ENCODE measurements at places on chromosomes 5 and 9.

- DNase-seq: no peak
Measured at GRCh38 chr9:98781588-98782383, 14.6 kb downstream of the ANKS6 start.

DNA sequence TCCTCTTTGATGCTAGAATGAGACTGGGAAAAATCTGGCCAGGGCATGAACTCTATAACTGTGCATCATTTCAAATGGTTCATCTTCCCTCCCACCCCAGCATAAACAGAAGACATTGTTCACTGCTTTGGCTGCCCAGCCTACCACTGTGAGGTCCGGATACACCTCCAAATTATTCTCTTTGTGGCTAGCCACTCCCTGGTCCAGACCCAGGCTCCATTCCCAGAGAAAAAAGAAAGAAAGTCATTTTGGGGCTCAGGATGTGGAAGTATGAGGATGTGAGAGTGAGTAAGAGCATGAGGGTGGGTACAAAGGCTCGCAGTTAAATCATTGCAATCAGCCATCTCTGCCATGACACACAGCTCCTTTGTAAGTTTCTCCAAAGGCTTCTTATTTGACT lies 559.2 kb downstream of the PSAT1 start:
- no peak for DNase-seq

DNA sequence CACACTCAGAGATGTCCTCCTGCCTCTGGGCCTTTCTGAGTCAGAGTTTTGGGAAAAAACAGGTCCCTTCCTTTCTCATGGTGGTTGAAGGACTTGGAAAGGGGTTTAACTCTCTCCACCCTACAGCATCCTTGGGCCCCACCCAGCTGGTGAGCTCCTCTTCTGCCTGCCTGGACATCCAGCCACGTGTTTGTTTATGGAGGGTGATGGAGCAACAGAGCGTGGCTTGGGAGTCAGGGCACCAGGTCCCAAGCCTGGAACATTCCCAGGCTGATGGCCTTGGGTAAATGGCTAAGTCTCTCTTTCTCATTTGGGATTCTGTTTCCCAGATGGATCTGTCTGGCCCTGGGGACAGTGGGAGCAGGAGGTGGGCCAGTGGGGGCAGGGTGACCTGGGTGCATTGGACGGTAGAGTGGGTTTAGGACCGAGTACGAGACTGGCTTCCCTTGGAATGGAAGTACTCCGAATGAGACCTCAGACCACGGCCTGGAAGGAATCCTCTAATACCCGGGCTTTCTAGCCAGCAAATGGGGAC lies 141.1 kb upstream of the IRX2 start:
- no peak for DNase-seq

- DNase-seq: no peak
Measured at GRCh38 chr5:52735139-52735538, 52.6 kb upstream of the ITGA1 start.

- no peak for DNase-seq
Measured at GRCh38 chr9:89008055-89008743, 16.9 kb downstream of the S1PR3 start.

DNA sequence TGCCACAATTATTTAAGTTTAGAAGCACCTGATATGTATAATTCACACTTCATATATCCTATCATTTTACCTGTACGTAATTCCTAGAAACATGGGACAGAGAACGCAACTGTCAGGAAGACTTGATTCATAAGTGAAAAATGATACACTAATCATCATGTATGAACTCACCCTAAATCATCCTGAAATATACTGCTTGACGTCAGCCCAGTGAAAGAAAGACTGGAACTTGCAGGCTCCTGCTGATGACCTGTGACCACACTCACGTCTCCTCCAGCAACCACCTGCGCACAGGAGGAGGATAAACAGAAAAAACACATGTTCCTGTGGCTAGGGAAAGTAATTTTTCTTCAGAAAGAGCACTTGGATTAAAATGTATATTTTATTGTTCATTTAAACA lies 169.7 kb downstream of the MPDZ start:
- no peak for DNase-seq

DNA sequence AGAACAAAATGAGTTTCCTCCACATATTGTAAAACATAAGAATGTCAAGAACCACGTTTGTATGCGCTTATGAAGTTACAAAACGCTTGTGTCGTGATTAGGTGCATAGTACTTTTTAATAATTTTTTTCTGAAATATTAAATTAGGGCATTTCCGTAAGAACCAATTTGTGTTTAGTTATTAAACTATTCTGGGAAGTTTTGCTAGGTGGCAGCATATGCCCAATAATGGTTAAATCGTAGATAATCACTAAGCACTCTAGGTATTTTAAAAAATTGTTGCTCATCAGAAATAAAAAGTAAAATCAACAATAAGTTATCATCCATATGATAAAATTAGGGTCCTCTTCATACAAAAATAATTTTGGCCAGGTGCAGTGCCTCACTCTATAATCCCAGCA lies 5.4 kb downstream of the SRFBP1 start:
- DNase-seq: no peak

- DNase-seq: no peak
Measured at GRCh38 chr9:34380034-34380510, 3.4 kb upstream of the MYORG start.

GRCh38 chr5:90191352-90192045 lies 218.1 kb downstream of the CETN3 start:
- DNase-seq: no peak

- no peak for DNase-seq
Measured at GRCh38 chr9:86749161-86749893, 198.0 kb downstream of the GAS1 start.

DNA sequence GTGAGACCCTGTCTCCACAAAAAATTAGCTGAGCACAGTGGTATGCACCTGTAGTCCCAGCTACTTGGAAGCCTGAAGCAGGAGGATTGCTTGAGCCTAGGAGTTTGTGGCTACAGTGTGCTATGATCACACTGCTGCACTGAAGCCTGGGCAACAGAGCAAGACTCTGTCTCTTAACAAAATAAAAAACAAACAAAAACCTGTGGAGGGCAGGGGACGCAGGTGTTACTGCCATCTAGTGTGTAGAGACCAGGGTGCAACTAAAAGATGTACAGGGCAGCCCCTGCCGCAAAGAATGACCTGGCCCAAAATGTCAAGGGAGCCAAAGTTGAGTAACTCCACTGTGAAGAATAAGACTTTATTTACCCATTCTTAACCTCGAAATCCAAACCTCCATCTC lies 27.1 kb downstream of the ASPN start:
- no peak for DNase-seq

DNA sequence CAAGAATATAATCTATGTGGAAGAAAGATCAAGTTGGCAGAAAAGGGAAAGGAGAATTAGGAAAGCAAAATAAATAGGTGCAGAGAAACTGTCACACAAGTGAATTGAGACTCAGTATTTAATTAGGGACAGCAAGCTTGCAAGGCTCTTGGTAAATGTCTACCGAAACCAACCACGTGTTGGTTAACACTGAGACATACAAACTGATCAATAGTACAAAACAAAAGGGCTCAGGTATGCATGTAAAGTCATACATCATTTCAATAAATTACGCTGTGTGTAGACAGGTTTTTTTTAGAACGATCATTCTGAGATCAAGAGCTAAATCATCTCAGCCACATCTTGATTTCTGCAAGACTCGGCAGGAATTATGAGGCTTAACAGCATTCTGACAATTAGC lies 225.4 kb downstream of the EBF1 start:
- no peak for DNase-seq

GRCh38 chr9:19246891-19247290 lies 16.4 kb downstream of the DENND4C start:
- no peak for DNase-seq

DNA sequence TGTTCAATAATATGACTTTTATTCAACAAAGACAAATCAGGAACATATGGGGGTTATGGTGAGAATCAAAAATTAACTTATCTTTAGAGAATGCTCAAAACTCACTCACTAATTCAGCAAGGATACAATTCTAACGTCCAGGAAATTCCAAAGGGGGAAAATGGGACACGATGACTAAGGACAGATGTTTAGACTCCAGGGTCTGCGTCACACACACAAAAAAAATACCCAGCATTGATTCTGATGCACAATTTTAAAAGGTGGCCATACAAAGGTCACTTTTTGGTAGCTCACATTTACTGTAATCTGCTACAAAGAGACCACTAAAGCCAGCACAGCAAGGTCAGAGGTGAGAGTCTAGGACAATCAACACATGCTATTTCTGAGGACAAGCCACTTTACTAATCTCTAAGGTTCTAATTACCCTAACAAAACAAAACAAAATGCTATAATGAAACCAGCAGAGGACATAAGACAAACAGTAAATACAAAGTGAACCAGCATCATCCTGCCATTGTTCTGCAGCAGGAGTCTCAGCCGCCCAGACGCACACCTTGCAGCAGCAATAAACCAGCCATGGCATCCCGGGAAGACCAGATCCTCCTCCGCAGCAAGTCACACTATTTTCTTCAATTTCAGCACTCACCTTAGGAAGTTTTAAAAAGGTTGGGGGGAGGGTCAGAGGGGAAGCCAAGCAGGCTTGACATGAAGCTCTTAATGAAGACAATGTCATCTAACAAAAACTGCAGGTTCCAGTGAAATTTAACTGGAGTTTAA lies 57.8 kb downstream of the TTC39B start:
- DNase-seq: no peak

DNA sequence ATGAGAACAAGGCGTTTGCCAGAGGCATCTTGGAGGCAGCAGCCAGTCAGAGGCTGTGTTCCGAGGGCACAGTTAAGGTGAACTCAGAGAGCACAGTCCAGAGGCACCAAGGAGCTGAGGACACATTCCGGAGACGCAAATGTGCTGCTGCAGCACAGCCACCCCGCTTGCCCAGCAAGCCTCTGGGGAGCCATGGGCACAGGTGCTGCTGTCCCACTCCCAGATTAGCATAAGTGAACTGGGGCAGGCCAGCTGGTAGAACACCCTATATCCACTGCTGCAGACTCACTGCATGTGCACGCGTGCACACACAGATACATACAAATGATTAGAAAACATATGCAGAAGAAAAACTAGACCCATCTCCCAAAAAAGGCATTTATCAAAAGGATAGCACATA lies 164.5 kb downstream of the EBF1 start:
- DNase-seq: no peak

DNA sequence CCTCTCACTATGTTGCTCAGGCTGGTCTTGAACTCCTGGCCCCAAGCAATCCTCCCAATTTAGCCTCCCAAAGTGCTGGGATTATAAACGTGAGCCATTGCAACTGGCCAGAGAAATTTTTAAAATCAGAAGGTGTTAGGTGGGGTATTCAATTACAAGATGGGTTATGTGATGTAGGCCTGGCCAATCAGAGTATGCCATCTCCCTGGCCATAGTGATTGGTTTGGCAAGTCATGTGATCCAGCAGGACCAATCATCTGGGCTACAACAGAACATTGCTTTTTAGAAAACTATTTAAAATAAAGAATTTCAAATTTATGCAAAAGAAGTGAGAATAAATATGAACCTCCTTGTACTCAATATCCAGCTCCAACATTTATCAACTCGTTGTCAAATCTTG lies 22.4 kb downstream of the NMRK1 start:
- DNase-seq: no peak

GRCh38 chr5:139882316-139882715 lies 86.7 kb downstream of the PSD2 start:
- DNase-seq: no peak

- no peak for DNase-seq
Measured at GRCh38 chr5:9447691-9448090, 98.2 kb downstream of the SEMA5A start.

DNA sequence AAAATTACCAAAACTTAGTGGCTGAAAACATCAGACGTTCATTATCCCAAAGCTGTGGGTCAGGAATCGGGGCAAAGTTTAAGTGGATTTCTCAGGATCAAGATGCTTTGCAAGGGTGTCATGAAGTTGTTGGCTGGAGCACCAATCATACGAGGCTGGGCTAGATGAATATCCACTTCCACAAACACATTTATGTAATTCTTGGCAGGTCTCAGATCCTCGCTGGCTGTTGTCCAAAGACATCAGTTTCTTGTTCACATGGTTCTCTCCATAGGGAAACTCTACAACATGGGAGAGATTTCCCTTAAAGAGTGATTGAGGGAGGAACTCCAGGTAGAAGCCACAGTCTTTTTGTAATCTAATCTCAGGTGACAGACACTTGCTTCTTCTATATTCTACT lies 20.2 kb upstream of the CCDC192 start:
- DNase-seq: peak; percentile 55

- DNase-seq: no peak
Measured at GRCh38 chr9:37197158-37198038, 77.0 kb downstream of the ZCCHC7 start.

- no peak for DNase-seq
Measured at GRCh38 chr9:32524892-32525708, 896 bp downstream of the RIGI start.

GRCh38 chr9:19481121-19481870 lies 72.5 kb downstream of the ACER2 start:
- no peak for DNase-seq

GRCh38 chr9:68998385-68998784 lies 15.5 kb downstream of the PRKACG start:
- no peak for DNase-seq

- no peak for DNase-seq
Measured at GRCh38 chr9:35073279-35073612, 821 bp upstream of the VCP start.

DNA sequence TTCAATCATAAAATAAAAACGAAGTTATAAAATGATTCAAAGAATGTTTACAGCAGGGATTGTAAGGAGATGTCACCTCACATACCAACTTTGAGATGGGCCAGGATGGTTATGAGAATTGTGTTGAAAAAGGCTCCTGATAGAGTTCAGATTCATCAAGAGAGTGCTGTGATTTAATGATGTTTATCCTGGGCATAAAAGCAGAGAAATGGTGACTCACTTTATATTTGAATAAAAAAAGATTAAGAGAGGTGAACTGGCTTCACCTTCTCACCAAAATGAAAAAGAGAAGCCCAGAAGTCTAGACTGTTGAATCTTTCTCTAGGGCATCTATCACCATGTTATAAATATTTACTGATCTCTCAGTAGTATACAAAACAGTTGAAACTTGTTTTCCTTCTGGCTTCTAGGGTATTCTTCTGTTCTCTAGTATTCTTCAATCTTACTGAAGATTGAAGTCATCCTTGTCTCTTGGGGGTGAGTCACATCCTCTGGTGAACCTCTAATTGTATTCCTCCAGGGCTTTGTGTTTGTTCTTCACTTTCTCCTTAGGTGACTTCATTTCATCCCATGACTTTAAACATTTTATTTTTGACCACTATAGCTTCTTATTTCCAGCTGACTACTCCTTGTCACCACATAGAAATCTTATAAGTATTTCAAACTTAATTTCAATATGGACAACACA lies 1237.3 kb upstream of the C9orf72 start:
- DNase-seq: no peak
